HTR-8/SVneo (cell line): ENCODE measurements at places on chromosomes 2 and 18.

GRCh38 chr2:45541450-45541849 is 69.6 kb downstream of the SRBD1 start:
- DNase-seq = no peak

DNA sequence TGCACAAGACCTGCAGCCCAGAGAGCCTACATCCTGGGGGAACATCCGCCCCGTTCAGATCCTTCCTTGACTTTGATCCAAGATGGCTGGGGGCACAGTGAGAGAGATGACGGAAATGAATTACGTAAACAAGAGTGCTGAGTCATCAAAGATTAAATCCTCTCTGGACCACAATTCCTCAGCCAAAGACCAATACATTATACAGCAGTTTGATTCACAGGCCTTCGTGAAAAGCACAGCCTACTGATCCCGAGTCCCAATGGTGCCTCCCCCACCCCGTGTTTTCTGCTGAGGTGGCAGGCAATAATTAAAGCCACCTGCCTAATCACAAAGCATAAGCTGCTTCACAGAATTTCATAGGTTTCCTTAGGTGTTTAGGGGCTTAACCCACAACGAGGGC is 43.0 kb downstream of the MYO5B start:
- no peak for DNase-seq

DNA sequence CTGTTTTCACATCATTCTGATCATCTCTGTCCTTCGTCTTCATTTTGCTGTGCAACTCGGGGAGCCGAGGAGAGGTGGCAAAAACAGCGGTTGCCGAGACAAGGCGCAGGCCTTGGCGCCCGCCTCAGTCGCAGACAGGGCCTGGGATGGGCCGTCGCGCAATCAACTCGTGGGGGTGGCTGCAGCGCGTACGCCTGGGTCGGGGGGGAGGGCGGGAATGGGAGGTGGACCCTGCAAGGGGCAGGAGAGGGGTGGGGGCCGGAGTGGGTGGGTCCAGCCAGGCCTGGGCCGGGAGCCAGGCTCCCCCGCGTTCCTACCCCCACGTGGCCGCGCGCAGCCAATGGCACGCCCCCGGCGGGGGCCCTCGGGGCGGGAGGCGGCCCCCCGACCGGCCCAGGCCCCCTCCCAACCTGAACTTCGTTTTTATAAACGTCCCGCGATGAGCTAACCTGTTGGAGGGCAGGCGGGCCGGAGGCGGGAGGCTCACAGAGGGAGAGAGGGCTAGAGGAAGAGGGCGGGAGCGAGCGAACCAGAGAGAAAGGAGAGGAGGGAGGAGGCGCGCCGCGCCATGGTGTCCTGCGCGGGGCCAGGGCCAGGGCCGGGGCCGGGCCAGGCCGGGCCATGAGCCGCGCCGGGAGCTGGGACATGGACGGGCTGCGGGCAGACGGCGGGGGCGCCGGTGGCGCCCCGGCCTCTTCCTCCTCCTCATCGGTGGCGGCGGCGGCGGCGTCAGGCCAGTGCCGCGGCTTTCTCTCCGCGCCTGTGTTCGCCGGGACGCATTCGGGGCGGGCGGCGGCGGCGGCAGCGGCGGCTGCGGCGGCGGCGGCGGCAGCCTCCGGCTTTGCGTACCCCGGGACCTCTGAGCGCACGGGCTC is at the start of gene HOXD13:
HOXD13 (plus strand) TSS at position 452 of the 875 bp plus-strand sequence; CDS start at position 622, 170 bp downstream.
- DNase-seq = no peak

- no peak for DNase-seq
Measured at GRCh38 chr18:5618047-5618688, 74.4 kb upstream of the EPB41L3 start.

DNA sequence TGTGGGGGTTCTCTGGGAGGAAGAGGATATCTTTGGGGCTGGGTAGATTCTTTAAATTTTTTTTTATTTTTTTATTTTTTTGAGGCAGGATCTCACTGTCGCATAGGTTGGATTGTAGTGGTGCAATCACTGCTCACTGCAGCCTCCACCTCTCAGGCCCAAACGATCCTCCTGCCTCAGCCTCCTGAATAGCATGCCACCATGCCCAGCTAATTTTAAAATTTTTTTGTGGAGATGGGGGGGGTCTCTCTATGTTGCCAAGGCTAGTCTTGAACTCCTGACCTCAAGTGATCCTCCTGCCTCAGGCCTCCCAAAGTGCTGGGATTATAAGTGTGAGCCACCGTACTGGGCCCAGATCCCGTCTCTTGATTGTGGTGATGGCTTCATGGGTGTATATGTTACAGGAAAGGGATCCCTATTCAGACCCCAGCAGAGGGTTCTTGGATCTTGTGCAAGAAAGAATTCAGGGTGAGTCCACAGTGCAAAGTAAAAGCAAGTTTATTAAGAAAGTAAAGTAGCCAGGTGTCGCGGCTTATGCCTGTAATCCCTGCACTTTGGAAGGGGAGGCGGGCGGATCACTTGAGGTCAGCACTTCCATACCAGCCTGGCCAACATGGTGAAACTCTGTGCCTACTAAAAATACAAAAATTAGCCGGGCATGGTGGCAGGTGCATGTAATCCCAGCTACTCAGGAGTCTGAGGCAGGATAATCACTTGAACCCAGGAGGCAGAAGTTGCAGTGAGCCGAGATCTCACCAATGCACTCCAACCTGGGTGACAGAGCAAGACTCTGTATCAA is 2.0 kb upstream of the C2orf68 start:
- DNase-seq = no peak

DNA sequence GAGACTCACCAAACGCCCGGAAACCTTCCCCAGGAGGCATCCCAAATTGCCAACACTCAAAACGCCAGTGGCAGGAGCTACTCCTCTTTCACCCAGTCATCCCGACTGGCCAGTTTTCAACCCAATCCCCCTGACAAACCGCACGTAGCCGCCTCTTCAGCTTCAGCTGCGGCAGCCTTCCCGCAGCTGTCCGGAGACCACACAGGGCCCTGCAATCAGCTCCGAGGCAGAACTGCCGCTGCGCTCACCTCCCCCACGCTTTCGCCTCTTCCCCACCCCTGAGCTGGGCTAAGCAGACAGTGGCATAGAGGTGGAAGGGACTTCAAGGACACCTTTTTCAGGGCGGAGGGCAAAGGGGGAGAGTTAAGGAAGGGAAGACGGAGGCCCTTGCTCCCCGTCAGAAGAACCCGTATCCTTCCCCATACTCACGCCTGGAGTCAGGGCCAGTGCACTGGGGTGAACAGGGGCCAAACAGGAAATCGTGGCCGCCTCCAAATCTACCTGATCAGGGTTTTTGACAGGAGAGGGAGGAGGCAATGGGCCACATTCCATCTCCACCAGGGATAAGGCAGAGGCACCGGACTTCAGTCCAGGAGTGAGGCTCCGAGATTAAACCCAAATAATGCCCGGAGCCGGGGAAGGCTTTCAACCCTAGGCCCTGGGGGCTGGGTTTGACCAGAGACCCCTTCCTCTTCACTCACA is 16.9 kb downstream of the CYP26B1 start:
- DNase-seq = no peak

DNA sequence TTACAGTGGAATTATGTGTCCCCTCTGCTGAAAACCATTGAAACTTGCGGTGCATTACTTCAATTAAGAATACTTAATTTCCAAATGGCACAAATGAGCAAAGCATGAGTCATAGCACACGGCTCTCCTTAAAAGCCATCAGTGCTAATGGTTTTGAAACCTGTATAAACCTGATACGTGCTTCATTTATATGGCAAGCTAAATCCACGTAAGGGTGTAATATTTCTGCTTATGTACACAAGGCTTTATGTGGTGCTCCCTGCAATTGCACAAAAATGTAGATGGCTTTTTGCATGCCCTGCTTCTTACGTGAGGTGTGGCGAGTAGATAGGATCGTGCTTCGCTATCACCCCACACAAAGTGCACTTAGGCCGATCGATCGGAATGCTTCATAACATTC is 840.9 kb downstream of the GALR1 start:
- DNase-seq = no peak

GRCh38 chr2:6930923-6931647 is 13.9 kb downstream of the RNF144A start:
- DNase-seq = no peak

DNA sequence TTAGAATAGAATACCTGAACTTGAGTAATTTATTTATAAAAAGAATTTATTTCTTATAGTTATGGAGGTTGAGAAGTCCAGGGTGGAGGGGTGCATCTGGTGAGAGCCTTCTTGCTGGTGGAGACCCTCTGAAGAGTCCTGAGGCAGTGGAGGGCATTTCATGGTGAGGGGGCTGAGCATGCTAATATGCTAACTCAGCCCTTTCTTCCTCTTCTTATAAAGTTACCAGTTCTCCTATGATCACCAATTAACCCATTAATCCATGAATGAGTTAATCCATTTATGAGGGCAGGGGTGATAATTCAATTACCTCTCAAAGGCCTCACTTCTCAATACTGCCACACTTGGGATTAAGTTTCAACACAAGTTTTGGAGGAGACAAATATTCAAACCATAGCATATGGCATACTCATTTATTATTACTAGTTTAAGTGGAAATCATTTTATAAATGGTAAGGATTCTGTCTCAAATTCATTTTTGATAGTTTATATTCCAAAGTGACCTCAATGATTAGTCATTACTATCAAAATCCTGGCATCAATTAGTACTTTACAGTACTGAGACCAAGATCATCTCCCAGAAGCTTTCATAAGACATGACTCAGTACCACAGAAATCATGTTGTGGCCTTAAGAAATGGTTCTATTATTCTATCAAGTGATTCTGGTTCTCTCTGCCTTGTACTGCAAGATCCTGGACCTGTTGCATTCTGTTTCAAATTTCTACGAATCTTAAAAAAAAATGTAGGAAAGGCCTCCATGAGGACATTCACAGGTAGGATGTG is 5.5 kb downstream of the ZNF396 start:
- no peak for DNase-seq

DNA sequence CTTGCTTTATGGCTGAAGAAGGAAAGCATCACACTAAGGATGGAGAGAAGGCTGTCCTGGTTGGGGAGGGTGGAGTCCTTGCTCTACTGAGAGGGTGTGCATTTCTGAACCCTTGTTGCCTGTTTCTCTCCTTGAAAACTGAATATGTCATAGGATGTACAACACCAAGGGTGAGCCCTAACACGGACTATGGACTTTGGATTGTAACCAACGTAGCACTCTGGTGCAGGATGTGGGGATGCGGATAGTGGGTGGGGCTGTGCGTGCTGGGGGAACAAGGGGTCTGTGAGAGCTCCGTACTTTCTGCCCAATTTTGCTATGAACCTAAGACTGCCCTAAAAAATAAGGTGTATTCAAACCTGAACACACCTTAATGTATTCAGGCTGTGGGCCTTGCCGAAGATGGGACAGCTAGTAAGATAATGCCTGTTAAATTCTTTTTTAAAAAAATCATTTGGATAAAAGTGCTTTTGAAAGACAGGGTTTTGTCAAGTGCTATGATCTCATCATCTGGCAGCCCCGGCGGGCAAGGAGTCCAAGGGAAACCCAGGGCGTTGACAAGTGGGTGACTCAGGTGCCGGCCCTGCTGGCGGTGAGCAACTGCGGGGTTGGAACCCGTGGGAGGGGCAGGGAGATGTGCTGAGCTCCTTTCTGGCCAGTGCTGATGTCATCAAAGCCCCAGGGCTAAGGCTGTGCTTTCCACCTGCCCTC is 54.0 kb downstream of the GATA6 start:
- peak; percentile 89 for DNase-seq

GRCh38 chr18:57409650-57410049 is 25.5 kb upstream of the ONECUT2 start:
- DNase-seq = no peak

- DNase-seq = no peak
Measured at GRCh38 chr18:48950536-48951447, at the start of gene SMAD7. TSS of gene SMAD7 (minus strand) at chr18:48950965. CDS start at chr18:48950424, 541 bp downstream.

- DNase-seq = no peak
Measured at GRCh38 chr2:36951574-36951973, 14.8 kb downstream of the STRN start.

- DNase-seq = no peak
Measured at GRCh38 chr2:224711859-224712665, 4.1 kb downstream of the CCDC195 start.

GRCh38 chr18:13934058-13934457 is 18.7 kb upstream of the MC2R start:
- no peak for DNase-seq

- no peak for DNase-seq
Measured at GRCh38 chr2:231288590-231288989, 90.2 kb downstream of the ARMC9 start.

GRCh38 chr2:240235149-240235803 is 94.8 kb upstream of the OTOS start:
- DNase-seq = no peak

DNA sequence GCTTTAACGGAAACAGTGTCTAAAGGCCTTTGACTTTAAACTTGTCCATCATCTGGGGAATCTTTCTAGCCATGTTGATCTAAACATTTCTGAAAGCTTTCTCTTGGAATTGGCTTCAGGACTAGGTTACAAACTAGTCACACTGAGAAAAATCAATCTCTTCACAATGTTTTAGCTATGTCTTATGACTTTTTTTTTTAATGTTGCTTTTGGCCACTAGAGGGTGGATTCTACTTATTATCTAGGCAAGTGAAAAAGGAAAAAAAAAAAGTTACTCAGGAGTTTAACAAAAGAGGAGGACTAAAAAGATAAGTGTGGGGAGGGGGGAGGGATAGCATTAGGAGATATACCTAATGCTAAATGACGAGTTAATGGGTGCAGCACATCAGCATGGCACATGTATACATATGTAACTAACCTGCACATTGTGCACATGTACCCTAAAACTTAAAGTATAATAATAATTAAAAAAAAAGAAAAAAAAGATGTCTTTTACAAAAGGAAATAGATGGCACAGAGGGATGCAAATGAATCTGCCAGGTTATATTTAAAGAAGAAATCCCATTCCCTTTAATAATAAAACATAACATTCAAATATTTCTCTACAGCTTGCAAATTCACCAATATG is 160.4 kb upstream of the PID1 start:
- no peak for DNase-seq
